ENCODE measurements at places on chromosomes 13 and 19. TPM values are rescaled to one million over a fixed set of nuclear protein-coding genes. Genes with fewer than 3 reads are reported as not detected.

DNA sequence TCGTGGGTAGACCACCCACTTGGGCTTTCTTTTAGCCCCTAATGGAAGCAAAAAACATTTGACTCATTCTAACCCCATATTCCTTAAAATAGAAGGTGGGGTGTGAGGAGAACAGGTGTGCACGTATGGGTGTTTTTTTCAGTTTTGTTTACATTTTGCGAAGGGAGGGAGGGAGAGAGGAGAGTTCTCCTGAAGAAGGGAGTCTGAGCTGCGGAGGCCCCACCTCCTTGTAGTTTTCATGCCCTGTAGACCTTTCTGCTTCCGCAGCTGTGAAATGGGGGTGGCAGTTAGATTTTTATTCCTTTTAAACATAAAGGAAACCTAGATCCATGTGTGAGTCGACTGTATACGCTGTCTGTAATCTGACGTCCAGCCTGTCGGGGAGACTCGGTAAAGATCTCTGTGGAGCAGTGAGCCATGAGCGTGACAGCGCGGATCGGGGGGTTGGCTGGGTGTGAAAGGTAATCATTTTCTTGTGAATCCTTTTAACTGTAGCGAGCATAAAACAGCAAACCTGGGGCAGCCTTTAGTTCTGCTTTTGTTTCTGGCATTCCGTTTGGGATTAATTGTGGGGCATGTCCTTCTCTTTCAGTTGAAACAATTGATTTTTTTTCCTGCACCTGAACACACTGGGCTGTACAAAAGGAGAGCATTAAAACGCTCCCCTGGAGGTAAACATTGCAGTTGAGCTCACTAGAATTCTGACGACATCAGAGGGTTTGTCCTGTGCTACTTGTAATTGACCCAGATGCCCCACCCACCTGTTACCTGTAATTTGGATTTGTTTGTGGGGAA, 2.3 kb downstream of the UPF1 start:
- no peak for DNase-seq

The RASA3 gene
- total RNA-seq, result 30.1 TPM

DNA sequence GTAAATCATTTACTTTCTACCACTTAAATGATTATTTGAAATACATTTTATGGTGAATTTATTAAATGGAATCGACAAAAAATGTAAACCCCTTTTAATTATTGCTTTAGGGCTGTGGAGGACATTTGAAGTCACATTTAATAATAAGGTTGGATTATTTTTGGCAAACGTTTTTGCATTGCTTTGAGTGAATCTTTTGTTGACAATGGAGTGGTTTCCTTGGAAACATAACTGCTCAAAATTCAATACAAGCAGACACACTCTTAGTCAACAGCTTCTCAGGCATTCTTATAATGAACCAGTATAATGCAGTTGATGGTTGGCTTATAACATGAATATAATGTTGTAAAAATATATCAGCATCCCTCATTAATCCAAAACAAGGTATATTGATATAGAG, 104.7 kb downstream of the DCLK1 start:
- DNase-seq, result no peak

DNA sequence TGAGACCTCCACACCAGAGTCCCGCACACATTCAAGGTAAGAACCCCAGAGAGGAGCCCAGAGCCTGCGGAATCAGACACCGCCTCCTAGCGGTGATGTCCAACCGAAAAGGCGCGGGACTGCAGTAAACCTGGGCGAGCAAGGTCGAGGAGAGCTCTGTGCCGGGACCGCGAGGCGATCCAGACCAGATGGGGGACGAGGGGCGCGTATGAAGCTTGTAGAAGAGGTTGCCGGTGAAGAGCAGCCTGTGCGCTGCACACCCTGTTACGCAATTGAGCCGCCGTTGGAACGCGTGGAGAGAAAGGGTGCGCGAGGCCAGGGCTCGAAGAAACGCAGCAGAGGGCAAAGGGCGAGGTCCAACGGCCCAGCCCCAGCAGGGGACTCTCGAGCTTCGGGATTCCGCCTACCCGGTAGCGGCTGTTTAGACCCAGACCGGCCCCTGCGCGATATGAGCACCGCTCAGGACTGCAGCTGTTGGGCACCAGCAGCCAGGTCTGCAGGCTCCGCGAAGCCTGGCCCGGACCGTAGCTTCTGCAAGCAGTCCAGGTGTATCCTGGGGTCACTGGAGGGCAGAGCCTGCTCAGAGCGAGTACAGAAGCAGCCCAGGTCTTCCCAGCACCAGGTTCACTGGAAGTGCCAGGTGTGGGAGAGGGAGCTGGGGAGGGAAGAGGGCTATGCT, 65.9 kb upstream of the ZNF599 start:
- peak; percentile 83 for DNase-seq

The PROZ gene
- total RNA-seq, result not detected
